ENCODE measurements at places on chromosomes 7 and 10. TPM values are rescaled to one million over a fixed set of nuclear protein-coding genes. Genes with fewer than 3 reads are reported as not detected.

DNA sequence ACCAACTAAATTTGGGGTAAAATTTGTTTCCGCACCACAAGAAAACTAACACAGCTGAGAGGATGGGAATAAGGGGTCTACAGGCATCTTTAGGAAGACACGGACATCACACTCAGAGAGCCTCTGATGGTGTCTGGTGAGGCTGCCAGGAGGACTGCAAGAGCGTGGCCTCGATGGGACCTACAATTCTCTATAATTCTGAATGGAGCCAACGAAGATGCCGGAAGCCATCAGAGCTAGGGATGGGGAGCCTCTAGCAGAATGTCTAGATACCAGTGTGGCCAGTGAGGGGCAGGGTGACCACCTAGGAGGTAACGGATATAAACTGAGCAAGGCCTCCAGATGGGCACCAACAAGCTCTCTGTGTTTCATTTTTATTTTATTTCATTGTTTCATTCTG is 7.5 kb downstream of the GRID1 start:
- no peak for DNase-seq

DNA sequence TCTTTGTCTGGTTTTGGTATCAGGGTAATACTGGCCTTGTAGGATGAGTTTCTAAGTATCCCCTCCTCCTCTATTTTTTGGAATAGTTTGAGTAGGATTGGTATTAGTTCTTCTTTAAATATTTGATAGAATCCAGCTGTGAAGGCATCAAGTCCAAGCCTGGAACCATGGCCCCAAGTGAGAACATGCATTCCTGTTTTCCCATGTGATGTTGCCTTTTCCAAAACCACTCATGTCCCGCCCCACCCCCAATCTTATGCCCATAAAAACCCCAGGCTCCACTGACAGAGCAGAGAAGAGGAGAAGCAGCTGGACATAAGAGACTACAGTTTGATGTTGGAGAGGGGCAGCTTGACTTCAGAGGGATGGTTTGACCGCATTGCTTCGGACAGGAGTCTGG is 71.2 kb downstream of the MINPP1 start:
- no peak for DNase-seq

DNA sequence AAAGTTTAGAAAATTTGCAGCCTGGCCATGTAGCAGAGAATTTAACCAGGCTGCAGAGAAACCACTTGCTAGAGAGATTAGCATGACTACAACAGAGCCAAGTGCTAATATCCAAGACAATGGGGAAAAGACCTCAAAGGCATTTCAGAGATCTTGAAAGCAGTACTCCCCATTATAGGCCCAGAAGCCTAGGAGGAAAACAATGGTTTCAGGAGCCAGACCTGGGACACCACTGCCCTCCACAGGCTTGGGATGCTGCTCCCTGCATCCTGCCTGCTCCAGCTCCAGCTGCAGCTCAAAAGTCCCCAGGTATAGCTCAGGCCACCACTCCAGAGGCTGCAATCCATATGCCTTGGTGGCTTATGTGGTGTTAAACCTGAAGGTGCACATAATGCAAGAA is 101.5 kb upstream of the TMEM72 start:
- peak; percentile 59 for DNase-seq

GRCh38 chr7:150999497-151000230 is 8.8 kb downstream of the NOS3 start:
- no peak for DNase-seq

DNA sequence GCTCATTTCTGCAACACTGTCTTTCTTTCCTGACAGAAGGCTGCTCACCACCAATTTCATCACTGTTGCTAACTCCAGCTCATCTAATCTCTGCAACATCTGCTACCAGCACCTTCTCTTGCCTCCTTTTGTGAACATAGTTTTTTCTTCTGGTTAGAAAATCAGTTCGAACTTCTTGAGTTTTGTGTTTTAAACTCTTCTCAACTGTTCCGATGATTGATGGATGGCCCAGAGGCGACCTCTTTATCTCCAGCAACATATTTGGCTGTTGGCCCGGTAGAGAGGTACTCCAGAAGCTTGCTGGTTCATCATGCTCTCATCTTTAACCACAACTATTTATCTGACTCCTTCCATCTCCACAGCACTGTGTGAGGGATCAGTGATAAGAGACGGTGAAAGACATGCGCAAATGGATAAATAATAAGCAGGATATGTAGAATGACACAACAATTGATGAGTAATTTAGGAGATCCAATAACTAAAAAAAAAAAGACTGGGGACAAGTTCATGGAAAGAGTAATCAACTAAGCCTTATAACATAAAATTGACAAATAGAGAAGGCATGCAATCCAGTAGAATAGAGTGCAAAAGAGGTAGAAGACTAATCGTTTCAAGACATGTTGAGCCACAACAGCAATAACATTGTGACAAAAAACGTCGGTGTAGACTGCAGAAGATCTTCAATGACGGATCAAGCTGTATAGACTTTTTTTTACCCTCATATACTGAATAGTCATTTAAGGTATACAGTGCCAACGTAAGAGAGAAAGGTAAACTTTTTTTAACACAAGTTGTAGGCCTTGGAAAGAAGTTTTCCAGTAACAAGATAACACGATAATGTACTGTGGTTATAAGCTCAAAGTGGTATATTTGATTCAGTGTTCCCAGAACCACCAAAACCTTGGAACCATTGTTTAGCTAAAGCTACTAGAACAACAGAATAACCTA is 152.2 kb downstream of the CRPPA start:
- peak; percentile 48 for DNase-seq

Gene ABCC2
- under 0.01 TPM for total RNA-seq
